ENCODE measurements at places on chromosomes 3 and 15.

GRCh38 chr3:62149539-62149938 is 223.8 kb downstream of the FEZF2 start:
- no peak for DNase-seq

DNA sequence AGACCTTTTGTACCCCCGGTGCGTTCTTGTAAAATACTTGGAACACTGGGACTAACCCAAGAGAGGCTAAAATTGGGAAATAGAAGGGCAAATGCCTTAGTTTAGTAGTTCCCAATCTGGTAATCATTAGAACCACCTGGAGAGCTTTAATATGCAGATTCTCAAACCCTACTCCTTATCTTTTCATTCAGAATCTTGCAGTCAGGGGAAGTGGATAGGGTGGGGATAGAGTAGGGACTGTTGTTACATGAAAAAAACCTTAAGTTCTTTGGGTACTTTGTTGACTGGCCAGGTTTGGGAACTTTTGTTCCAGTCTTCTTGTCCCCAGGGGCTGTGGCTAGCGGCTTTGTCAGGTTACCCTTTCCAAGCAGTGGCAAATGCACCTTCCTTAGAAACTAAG is 15.9 kb downstream of the MAPKBP1 start:
- DNase-seq: no peak

GRCh38 chr3:157248590-157249422 is 88.9 kb upstream of the CCNL1 start:
- no peak for DNase-seq

DNA sequence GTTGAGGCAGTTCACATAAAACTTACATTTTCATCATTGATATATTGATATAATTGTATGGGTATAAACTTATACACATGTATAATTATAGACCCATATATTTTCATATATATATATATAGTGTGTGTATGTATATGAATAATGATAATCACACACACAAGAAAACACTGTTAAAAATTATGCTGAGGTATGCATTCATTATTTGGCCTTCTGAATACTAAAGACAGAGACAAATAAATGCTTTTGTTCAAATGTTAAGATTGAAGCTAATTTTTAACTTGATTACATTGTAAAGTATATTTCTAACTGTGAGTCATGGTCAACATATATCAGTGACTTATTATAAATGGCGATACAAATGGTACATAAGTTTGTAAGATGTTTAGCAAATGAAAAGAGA is 888.8 kb downstream of the OTOL1 start:
- no peak for DNase-seq

Measured in stimulated activated CD8-positive, alpha-beta memory T cell treated with anti-CD3 and anti-CD28 coated beads, Interleukin-12 subunit alpha, Interleukin-12 subunit beta, amount 100 ng/mL, for 4 hours (primary cell).